ENCODE measurements at places on chromosomes 1 and 21.

- no peak for DNase-seq
Measured at GRCh38 chr1:64062941-64063581, 140.4 kb upstream of the UBE2U start.

DNA sequence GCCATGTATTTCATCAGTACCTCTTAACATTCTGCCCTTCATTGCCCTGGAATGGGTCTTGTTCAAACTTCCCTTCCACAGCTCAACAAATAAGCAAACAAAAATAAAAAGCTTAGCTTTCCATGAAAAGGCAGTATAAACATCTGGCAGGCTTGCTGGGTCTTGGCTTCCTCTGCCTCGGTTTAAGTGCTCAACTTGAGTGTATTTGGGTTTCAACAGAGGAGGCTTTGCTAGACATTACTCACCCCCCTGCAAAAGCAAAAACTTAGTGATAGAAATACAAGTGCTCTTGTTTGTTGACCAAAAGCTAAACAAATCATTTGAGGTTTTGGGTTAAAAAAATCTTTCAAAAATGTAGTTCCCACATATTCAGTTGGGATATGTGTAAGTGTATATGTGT is 518.5 kb downstream of the PLPP3 start:
- DNase-seq, result no peak

GRCh38 chr1:179881642-179882252 is 338 bp upstream of the TOR1AIP1 start:
- peak; percentile 98 for DNase-seq

DNA sequence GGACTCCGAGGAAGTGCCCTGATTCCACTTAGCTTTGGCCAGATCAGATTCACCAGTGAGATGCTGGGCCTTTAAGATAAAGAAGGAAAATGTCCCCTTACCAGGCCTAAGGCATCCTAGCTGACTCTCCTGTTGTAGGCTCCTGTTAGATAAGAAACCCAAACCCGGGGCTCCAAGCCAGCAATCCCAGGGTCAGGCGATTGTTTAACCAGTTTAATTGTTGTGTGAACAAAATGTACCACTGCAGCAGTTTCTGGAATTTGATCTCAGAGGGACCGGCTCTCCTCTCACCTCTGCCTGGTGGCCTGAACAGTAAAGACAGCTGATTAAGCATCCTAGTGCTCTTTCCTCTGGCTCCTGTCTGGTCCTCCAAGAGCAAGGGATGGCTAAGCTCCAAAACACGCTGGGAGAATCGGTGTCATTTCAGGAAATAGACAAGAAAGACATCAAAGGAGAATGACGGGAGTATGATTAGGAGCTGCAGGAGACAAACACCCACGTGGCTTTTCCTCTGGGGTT is 9.3 kb upstream of the KLHDC8A start:
- DNase-seq, result no peak

DNA sequence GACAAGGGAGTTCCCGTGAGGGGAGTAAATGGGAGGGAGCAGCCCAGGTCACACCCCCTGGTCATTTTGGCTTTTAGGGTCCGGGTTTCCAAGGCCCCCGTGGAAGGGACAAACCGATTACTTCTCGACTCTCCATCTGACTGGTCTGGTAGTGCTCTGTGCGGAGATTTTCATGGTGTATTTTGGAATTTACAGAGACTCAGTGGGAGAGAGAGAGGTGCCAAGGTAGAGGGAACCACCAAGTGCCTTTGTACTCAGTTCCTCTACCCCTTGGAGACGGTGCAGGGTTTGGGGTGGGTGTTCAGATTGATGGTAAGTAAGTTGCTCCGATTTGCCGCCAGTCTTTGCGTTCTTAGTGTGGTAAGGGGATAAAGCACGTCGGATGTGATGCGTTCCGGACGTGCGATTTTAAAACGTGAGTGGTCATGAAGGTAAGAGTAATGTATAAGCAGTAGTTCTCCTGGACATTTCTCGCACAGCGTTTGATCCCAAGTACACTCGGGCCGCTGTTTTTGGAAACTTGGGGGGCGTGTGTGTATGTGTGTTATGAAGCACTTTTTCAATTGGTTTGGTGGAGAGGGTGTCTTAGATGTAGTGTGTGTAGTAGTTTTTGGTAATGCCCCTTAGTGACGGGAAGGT is 682 bp downstream of the SUCO start:
- DNase-seq, result no peak

GRCh38 chr1:90394247-90394646 is 322.9 kb downstream of the BARHL2 start:
- DNase-seq, result no peak

- no peak for DNase-seq
Measured at GRCh38 chr1:80656641-80657040, 1144.1 kb upstream of the ADGRL2 start.

GRCh38 chr1:95382000-95382786 is 148.2 kb downstream of the RWDD3 start:
- no peak for DNase-seq

DNA sequence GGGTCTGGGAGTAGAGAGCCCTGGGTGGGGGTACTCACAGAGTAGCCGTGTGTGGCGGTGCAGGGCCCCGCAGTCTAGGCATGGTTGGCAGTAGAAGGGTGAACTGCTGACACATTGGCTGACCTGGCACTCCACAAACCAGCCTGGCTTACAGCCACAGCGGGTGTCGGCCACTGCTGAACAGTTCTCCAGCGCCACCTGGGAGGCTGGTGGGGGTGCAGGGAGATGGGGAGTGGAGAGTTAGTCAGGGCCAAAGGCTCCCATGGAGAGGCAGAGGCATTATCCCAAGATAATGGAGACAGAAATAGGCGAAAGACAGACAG is 1.5 kb downstream of the TNFRSF25 start:
- DNase-seq, result no peak

GRCh38 chr1:28127617-28128257 is 39.3 kb upstream of the EYA3 start:
- DNase-seq, result peak; percentile 55

DNA sequence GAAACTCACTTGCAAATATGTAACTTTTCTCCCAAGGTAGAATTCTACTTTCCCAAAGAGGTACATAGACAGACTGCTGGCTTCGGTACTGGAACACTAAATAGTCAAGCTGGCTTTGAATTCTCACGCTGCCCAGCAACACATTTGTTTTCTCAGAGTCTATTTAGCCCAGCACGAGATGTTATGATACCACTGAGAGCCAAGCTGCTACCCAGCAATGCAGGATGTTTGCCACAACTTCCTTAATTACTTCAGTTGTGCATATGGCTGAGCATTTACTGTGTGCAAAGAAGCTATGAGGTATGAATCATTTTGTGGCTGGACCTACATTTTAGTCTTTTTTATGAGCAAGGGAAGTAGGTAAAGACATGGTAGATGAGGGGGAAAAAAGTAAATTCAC is 793.2 kb downstream of the PLA2G4A start:
- DNase-seq, result no peak

DNA sequence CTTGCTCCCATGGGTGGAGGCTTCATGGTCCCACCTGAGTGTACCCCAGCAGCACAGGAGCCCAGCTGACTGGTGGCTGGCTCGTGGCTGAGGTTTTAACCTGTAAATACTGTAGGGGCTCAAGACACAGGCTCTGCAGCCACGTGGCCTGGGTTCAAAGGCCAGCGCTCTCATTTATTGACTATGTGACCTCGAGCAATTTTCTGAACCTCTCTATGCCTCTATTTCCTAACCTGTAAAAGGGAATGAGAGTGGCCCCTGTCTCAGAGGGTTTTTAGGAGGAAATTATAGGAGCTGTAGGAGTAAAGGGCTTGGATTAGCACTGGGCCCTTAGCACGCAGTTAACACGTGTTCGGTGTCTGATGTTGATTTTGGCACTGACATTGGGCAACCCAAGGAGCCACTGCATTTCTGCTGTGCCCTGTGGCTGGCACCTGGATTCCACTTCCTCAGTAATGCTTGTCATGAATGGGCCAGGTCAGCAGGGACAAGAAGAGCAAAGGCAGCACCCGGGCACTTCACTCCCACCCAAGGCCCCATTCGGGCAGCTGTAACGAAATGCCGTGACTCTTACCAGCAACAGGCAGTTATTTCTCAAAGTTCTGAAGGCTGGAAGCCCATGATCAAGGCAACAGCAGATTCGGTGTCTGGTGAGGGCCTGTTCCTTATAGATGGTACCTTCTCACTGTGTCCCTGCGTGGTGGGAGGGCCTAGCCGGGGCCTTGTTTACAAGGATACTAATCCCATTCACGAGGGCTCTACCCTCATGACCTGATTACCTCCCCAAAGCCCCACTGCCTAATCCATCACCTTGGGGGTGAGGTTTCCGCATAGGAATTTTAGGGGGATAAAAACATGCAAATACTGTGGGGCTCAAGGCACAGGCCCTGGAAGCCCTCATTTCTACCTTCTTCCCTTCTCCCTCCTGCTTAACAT is 25.2 kb downstream of the ARHGEF10L start:
- DNase-seq, result no peak

- DNase-seq, result no peak
Measured at GRCh38 chr1:234505769-234506102, 26.8 kb upstream of the TARBP1 start.

DNA sequence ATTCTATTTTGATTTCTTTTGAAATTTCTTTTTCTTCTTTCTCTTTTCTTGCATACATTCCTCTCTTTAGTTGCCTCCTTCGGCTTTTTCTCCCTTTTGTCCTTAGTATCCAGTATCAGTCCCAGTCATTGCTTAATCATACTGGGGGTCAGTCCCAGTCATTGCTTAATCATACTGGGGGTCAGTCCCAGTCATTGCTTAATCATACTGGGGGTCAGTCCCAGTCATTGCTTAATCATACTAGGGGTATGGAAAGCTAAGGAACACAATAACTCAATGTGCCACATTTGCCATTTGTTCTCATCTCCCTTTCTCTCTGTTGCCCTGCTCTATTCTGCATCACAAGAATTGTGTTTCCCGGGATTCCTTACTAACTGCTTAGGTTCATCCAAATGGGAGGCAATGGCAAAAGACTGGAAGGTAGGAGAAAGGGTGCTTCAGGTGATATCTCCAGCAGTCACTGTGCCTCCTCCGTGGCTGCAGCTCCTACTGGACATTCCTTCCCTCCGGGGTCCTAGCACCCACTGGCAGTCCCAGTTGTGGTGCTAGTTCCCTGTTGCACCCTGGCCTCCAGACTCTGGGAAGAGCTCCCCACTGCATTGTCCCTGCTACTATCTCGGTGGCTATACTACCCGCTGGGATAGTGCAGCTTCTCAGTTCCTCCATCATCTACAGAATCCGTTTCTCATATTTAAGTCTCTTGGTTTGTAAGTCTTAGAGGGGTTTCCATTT is 32.6 kb upstream of the LAMC1 start:
- DNase-seq, result no peak

- no peak for DNase-seq
Measured at GRCh38 chr1:218931324-218931723, 242.4 kb upstream of the LYPLAL1 start.

DNA sequence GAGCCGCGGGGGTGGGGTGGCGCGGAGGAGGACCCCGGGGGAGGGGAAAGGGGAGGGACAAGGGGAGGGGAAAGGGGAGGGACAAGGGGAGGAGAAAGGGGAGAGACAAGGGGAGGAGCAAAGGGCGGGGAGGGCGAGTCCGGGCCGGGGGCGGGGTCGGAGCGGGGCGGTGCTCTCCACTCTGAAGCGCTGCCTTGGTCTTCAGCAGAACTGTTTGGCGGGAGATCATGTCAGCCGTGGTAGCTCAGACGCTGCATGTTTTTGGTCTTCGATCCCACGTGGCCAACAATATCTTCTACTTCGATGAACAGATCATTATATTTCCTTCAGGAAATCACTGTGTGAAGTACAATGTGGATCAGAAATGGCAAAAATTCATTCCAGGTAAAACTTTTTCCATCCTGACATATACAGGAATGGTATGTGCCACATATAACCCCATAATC is 420 bp downstream of the CFAP57 start:
- peak; percentile 90 for DNase-seq

- DNase-seq, result no peak
Measured at GRCh38 chr1:8012955-8013354, 13.2 kb downstream of the ERRFI1 start.

- no peak for DNase-seq
Measured at GRCh38 chr1:44048532-44049215, 17.4 kb upstream of the SLC6A9 start.

DNA sequence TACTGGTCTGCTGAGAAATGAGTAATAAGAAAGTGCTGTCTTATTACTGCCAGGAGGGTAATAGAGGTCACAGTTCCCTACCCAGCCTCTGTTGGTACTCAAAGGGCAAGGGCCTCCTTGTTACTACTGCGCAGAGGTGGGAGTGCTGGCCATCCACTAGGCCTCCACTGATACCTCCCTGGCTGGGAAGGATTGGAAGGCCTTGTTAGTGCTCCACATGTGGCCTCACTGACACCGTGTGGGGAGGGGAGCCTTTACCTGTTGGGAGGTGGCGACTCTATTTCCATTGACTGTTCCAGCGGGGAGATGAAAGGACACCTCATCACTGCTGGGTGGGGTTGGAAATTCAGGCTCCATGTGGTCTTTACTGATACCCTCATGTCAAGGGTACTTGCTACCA is 57.8 kb upstream of the USP24 start:
- no peak for DNase-seq

GRCh38 chr1:178465011-178465410 is 31.8 kb downstream of the CLEC20A start:
- no peak for DNase-seq

- DNase-seq, result peak; percentile 66
Measured at GRCh38 chr1:55584526-55585401, 369.6 kb upstream of the USP24 start.

DNA sequence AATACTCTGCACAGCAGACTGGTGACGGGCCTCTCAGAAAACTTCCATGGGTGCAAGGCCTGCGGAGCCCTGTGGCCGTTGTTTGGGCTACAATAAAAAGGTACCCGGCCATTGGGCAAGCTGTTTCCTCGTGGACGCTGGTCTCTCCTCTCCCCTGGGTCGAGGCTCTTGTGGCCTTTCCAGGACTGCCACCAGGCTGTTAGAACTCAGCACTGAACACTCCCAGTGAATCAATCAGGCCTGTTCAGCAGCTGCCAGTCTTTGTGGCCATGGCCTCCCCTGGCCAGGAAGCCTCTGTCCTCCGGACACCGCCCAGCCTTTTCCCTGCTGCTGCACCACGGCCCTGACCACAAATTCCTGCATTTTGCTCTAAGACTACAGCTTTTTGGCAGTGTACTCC is 33.0 kb upstream of the ACTRT2 start:
- peak; percentile 69 for DNase-seq

GRCh38 chr1:246599315-246599714 is 33.1 kb downstream of the CNST start:
- DNase-seq, result no peak

DNA sequence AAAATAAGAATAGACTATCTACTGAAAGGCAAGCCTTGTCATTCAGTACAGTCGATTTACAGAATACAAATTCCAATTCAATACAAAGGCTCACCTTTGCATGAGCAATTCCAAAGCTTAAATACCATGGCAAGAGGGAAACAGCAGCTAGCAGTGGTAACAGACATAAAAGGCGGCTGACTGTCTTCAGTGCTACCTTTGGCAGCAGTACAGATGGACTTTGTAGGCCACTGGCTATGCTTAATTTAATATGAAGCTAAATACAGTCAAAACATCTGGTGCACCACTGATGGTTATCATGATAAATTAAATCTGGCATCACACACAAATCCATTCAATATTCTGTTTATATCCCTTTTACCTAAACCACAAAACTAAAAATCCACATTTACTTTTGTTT is 62.4 kb downstream of the RERE start:
- DNase-seq, result no peak

- peak; percentile 84 for DNase-seq
Measured at GRCh38 chr1:32205401-32206370, at the start of gene IQCC. Gene IQCC (plus strand): TSS chr1:32205671. CDS start chr1:32205682, 11 bp downstream.

All from globus pallidus (tissue), 1 donor.